Mesothelial cell of epicardium (in vitro differentiated cells): ENCODE measurements at places on chromosomes 11 and 22.

- no peak for DNase-seq
These were observed 111.0 kb downstream of the MN1 start for GRCh38 chr22:27690599-27690998.

GRCh38 chr22:21865041-21865440, 2.4 kb downstream of the MAPK1 start:
- DNase-seq, result no peak

DNA sequence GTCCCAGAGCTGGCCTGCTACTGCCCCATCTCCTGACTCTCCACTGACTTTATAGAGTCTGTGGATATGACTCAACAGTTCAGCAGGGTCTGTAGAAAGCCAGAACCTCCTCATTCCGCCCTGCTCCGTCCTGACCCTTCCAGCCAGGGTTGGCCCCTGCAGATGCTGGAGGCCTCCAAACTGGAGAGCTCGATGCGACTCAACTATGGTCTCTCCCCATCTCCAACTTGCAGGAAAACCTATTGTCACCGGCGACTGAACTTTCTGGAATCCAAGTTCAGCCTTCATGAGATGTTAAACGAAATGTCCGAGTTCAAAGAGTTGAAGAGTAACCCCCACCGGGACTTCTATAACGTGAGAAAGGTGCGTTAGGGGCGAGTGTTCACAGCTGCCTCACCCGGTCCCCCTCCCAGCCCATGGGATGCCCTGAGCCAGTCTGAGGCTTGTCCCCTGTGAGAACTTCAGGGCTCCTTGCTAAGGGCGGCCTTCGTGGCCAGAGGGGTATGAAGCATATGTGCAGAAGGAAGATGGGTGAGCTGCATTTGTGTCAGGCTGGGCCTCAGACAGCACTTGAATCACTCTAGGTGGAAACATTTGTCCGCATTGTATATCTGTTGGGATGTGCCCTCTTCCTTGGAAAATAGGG, 32.1 kb downstream of the AMPD3 start:
- no peak for DNase-seq

- no peak for DNase-seq
These were observed 119.2 kb downstream of the FEZ1 start for GRCh38 chr11:125376856-125377255.
